B cell (primary cell): ENCODE measurements at places on chromosomes 1 and 21. TPM values are rescaled to one million over a fixed set of nuclear protein-coding genes. Genes with fewer than 3 reads are reported as not detected.

IFI44L gene
- total RNA-seq, result 4.8 and 5.7 TPM in 2 replicates

S100A1 gene
- not detected in 2 replicates for total RNA-seq

KLF17 gene
- total RNA-seq, result not detected in 2 replicates

LMX1A gene
- total RNA-seq, result not detected in 2 replicates

CCDC181 gene
- not detected in 2 replicates for total RNA-seq

SPAG17 gene
- not detected in 2 replicates for total RNA-seq

OR2L2 gene
- 0.44 and 0.52 TPM in 2 replicates for total RNA-seq

NHLH1 gene
- total RNA-seq, result 0.39 and 0.63 TPM in 2 replicates

LENEP gene
- 1.7 and 2.0 TPM in 2 replicates for total RNA-seq

FAM167B gene
- total RNA-seq, result 4.1 and 5.4 TPM in 2 replicates

ABCG1 gene
- 27.5 and 31.9 TPM in 2 replicates for total RNA-seq

PADI6 gene
- total RNA-seq, result not detected in 2 replicates

OR2L13 gene
- not detected in 2 replicates for total RNA-seq

IL22RA1 gene
- total RNA-seq, result 0.10 TPM in 1 of 2 replicates, not detected in the other

RXRG gene
- total RNA-seq, result not detected in 2 replicates

NHLH2 gene
- total RNA-seq, result not detected in 2 replicates

COG2 gene
- 36.9 and 42.5 TPM in 2 replicates for total RNA-seq

ZNF683 gene
- 0.67 TPM in 1 of 2 replicates, not detected in the other for total RNA-seq

GJA5 gene
- not detected in 2 replicates for total RNA-seq

SPRR2E gene
- total RNA-seq, result not detected in 2 replicates

DLGAP3 gene
- total RNA-seq, result 2.4 and 3.4 TPM in 2 replicates

HAPLN2 gene
- 0.36 TPM in 1 of 2 replicates, not detected in the other for total RNA-seq

SPATA17 gene
- not detected in 2 replicates for total RNA-seq

RGS16 gene
- 3.1 and 3.3 TPM in 2 replicates for total RNA-seq

MTARC2 gene
- 17.2 and 22.6 TPM in 2 replicates for total RNA-seq

CFHR4 gene
- not detected in 2 replicates for total RNA-seq

CNIH4 gene
- 27.2 and 31.5 TPM in 2 replicates for total RNA-seq

NPL gene
- total RNA-seq, result 3.4 and 5.9 TPM in 2 replicates

RSPH1 gene
- 0.64 and 1.0 TPM in 2 replicates for total RNA-seq

FCRL5 gene
- total RNA-seq, result 34.0 and 35.0 TPM in 2 replicates

GATAD2B gene
- total RNA-seq, result 99.6 and 105 TPM in 2 replicates

GFI1 gene
- 0.68 and 1.2 TPM in 2 replicates for total RNA-seq

LIPI gene
- total RNA-seq, result not detected in 2 replicates

MPL gene
- total RNA-seq, result not detected in 2 replicates

SH3GLB1 gene
- 55.3 and 57.3 TPM in 2 replicates for total RNA-seq

MYOG gene
- total RNA-seq, result not detected in 2 replicates
